ENCODE measurements at places on chromosomes 13 and 19. TPM values are rescaled to one million over a fixed set of nuclear protein-coding genes. Genes with fewer than 3 reads are reported as not detected.

- DNase-seq: no peak
Observed at GRCh38 chr13:70585109-70585508, 476.9 kb upstream of the KLHL1 start.

TBXA2R gene
- total RNA-seq: 4.1 TPM

- DNase-seq: no peak
Observed at GRCh38 chr13:112940236-112940635, 28.8 kb upstream of the MCF2L start.

- peak; percentile 75 for DNase-seq
Observed at GRCh38 chr13:114142640-114143490, 10.4 kb upstream of the RASA3 start.

CASP14 gene
- total RNA-seq: not detected

- no peak for DNase-seq
Observed at GRCh38 chr19:55027472-55028337, 10.4 kb downstream of the GP6 start.

KCNN4 gene
- total RNA-seq: 0.41 TPM

EBI3 gene
- total RNA-seq: 0.73 TPM

All from Right ventricle myocardium inferior (tissue), 1 donor.